ENCODE measurements at places on chromosomes 12 and 14. TPM values are rescaled to one million over a fixed set of nuclear protein-coding genes. Genes with fewer than 3 reads are reported as not detected.

- DNase-seq: no peak
- no peak overlapping the region for H3K4me3 ChIP-seq
- peaks cover 5% of the 10 kb centered on the region for H3K4me1 ChIP-seq
These were observed 11.9 kb downstream of the SLC25A29 start for GRCh38 chr14:100294213-100294962.

DNA sequence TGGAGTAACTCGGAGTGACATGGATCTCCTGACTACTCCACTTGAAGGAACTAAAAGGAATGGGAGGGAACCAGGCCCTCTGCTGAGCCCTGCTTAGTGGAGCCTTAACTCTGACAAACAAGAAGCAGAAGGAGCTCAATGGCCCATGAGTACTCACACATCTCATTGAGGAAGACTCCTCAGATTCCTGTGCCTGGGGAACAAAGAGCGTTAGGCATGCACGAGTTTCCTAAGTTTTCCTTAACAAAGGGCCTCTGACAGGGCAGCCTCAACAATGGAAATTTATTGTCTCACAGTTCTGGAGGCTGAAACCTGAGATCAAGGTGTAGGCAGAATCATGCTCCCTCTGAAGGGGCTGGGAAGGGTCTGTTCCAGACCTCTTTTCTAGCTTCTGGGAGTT is 185.7 kb upstream of the NTF3 start:
- no peak for DNase-seq
- peaks cover 5% of the 10 kb centered on the region for H3K27me3 ChIP-seq
- H3K4me3 ChIP-seq: no peak overlapping the region
- no peaks in the 10 kb centered on the region for H3K36me3 ChIP-seq
- H3K4me1 ChIP-seq: no peaks in the 10 kb centered on the region
- H3K27ac ChIP-seq: no peak overlapping the region

DNA sequence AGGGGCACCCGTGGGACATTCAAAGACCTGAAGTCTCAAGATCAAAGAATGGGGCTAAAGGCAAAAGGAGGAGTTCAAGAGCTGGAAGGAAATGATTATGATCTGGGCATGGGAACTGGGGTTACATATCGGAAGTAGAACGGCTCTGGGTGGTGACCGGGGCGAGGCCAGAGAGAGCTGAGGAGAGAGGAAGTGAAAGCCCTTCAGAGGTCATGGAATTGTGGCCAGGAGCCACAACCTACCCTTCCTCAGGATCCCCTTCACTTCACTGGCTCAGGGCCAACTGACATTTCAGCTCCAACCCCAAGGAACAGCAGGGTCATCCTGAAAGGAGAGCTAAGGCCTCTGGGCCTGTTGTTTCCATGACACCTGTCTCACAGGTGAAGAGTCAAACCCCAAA is 57.8 kb downstream of the GALNT16 start:
- no peak overlapping the region for H3K4me3 ChIP-seq
- no peaks in the 10 kb centered on the region for H3K27me3 ChIP-seq
- no peaks in the 10 kb centered on the region for H3K36me3 ChIP-seq
- no peak for DNase-seq

DNA sequence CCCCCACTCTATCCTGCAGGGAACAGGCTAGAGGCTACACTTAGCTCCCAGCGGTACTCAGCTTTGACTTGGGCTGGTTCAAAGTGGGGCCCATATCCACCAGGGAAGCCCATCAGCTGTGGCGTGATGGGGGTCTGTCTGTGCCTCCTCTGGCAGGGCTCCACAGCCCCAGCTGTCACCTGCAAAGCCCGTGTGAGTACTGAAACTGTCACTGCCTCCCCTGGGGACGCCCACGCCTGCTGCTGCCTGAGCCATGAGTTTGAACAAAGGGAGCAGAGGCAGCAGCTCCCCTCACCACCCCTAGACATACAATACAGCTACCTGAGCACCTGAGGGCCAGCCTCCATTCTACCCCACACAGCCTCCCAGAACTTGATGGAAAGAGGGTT is 5.0 kb downstream of the REM2 start:
- H3K4me3 ChIP-seq: peak overlapping the region; percentile 80
- peak overlapping the region; percentile 50 for H3K27ac ChIP-seq
- no peaks in the 10 kb centered on the region for H3K36me3 ChIP-seq
- peak; percentile 64 for DNase-seq

Gene ASPG
- not detected for total RNA-seq

DNA sequence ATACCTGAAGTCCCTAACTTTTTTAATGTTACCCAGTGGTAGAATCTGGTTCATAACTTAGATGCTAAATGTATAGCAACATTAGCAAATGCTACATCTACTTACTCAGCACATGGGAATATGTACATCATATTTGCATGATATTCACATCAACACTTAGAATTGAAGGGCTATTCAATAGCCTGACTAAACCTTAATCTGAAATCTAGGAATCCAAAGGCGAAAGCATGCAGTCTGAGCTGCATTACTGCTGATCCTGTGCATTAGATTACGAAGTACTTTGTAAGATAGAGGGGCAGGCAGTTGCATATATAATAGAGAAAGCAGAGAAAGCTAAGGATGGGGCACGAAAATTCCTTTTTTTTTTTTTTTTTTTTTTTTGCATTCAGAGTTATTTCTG is 40.4 kb downstream of the SLC38A4 start:
- H3K4me3 ChIP-seq: no peak overlapping the region
- no peak for DNase-seq
- peaks cover 2% of the 10 kb centered on the region for H3K27me3 ChIP-seq
- no peak overlapping the region for H3K27ac ChIP-seq
- no peaks in the 10 kb centered on the region for H3K36me3 ChIP-seq

DNA sequence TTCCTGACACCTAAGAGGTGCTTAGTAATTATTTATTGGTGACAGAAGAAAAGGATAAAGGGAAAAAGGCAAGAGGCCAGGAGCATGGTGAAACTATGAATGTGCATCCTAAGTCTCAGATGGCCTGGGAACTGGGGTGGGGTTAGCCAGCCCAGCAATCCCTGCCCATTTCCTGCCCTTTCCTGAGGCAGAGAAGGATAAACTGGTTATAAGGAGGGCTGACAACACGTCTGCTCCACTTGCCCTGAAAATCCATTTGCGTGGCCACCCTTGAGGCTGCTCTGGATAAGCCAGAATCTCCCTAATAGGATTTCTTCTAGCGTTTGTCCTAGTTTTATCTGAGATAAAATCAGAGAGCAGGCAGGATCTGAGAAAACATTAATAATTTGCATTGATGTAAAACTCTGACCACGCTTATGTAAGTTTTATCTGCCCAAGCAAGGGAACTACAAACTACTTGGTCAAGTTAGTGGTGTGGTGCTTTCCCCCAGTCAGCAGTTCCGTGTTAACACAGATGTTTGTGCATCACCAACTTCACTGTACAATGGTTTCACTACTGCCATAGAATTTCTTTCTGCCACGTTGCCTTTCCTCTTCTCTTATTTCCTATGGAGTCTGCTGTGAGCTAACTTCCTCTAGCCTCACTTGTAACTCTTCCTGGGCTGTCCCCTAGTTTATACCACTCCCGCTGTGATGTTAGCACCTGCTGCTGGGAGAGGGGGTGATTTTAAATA is 392.7 kb downstream of the RPS29 start:
- H3K27ac ChIP-seq: no peak overlapping the region
- H3K4me1 ChIP-seq: peaks cover 3% of the 10 kb centered on the region
- H3K27me3 ChIP-seq: peaks cover 10% of the 10 kb centered on the region

Gene CCND2
- total RNA-seq: 749 TPM

- H3K4me3 ChIP-seq: no peak overlapping the region
- H3K27me3 ChIP-seq: no peaks in the 10 kb centered on the region
- peak overlapping the region; percentile 84 for H3K27ac ChIP-seq
- peaks cover 60% of the 10 kb centered on the region for H3K4me1 ChIP-seq
- H3K36me3 ChIP-seq: peaks cover 17% of the 10 kb centered on the region
These were observed 82.5 kb downstream of the ETV6 start for GRCh38 chr12:11732023-11732422.

Gene ST8SIA1
- 0.28 TPM for total RNA-seq

DNA sequence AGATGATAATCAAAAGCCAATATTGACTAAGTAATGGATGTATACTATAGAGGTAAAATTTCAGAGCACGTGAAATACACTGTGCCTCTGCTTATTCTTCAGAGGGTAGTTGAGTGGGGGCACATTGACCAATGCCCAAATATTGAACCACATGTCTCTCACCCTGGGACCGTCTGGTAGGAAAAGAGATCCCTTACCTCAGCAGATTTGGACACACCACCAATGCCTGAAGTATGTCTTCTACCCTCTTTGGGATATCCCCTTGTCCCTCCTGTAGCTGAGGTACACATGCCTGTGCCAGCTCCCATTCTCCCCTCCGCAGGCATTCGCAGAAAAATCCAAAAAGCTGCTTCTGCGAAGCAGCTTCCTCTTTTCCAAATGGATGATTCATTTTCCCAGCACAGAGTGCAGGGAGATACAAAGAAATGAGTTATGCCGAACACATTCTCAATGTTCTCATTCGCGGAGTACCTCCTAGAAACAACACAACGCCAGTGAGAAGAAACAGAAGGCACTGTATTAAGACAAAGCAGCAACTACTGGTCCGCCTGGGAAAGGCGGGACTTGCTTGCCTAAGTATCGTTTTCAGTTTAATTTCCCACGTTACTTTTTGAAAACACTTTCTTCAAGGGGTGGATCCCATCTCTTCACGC is 691 bp downstream of the ZFYVE26 start:
- H3K4me3 ChIP-seq: peak overlapping the region; percentile 87
- H3K27me3 ChIP-seq: no peaks in the 10 kb centered on the region
- H3K27ac ChIP-seq: peak overlapping the region; percentile 85
- peaks cover 35% of the 10 kb centered on the region for H3K4me1 ChIP-seq
- H3K36me3 ChIP-seq: peaks cover 12% of the 10 kb centered on the region
- DNase-seq: no peak

Gene RNU4-1
- 768 TPM for total RNA-seq

- H3K4me3 ChIP-seq: no peak overlapping the region
- peaks cover 25% of the 10 kb centered on the region for H3K36me3 ChIP-seq
- DNase-seq: no peak
- H3K27ac ChIP-seq: no peak overlapping the region
- peaks cover 41% of the 10 kb centered on the region for H3K4me1 ChIP-seq
These were observed 89.4 kb downstream of the R3HDM2 start for GRCh38 chr12:57341275-57341990.

DNA sequence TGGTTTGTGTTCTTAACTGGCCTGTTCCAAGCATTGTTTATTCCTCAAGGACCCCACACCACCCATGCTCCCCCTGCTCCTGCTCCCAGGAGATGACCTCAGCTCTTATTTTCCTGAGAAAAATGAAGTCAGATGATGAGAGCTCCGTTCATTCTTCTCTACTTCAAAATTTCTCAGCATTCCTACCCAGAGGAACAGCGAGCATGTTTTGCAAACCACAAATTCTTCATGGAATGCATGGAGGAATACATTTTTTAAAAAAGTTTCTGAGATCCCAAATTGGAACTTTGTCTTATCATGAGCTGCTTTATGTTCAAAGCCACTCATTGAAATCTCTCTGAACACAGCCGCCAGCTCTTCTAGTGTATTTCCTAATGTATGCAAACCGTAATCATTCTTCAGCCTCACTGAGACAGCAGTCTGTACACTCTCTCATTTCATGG is 44.9 kb downstream of the SYNE2 start:
- H3K27ac ChIP-seq: no peak overlapping the region
- peaks cover 23% of the 10 kb centered on the region for H3K4me1 ChIP-seq
- no peak overlapping the region for H3K4me3 ChIP-seq
- DNase-seq: no peak
- H3K36me3 ChIP-seq: peaks cover 18% of the 10 kb centered on the region

GRCh38 chr12:82745807-82746206 is 59.1 kb downstream of the TMTC2 start:
- H3K4me1 ChIP-seq: no peaks in the 10 kb centered on the region
- no peak overlapping the region for H3K4me3 ChIP-seq
- H3K27ac ChIP-seq: no peak overlapping the region
- H3K36me3 ChIP-seq: peaks cover 1% of the 10 kb centered on the region
- H3K27me3 ChIP-seq: no peaks in the 10 kb centered on the region

GRCh38 chr14:80213602-80214001 is 2.3 kb upstream of the DIO2 start:
- peaks cover 5% of the 10 kb centered on the region for H3K4me1 ChIP-seq
- no peak overlapping the region for H3K4me3 ChIP-seq
- H3K27ac ChIP-seq: no peak overlapping the region
- H3K27me3 ChIP-seq: peaks cover 8% of the 10 kb centered on the region

DNA sequence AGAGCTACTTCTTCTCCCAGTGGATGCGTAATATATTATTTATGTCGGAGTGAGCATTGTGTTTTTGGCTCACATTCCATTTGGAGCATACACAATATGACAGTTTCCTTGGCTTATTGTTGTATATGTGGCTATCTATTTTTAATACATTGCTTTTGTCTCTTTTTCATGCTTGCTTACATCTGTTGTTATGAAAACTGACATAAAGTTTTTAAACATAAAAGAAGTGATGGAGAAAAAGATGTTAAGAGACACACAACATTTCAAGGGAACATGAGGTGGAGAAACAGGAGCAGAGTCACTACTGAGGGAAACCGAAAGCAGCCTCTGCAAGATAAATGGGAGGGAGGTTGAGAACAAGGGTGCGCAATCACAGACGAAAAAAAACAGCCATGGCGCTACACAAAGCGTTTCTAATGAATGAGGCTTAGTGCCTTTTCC is 228.4 kb upstream of the NPAS3 start:
- no peak for DNase-seq
- H3K36me3 ChIP-seq: no peaks in the 10 kb centered on the region
- H3K27me3 ChIP-seq: peaks cover 4% of the 10 kb centered on the region
- no peak overlapping the region for H3K4me3 ChIP-seq

DNA sequence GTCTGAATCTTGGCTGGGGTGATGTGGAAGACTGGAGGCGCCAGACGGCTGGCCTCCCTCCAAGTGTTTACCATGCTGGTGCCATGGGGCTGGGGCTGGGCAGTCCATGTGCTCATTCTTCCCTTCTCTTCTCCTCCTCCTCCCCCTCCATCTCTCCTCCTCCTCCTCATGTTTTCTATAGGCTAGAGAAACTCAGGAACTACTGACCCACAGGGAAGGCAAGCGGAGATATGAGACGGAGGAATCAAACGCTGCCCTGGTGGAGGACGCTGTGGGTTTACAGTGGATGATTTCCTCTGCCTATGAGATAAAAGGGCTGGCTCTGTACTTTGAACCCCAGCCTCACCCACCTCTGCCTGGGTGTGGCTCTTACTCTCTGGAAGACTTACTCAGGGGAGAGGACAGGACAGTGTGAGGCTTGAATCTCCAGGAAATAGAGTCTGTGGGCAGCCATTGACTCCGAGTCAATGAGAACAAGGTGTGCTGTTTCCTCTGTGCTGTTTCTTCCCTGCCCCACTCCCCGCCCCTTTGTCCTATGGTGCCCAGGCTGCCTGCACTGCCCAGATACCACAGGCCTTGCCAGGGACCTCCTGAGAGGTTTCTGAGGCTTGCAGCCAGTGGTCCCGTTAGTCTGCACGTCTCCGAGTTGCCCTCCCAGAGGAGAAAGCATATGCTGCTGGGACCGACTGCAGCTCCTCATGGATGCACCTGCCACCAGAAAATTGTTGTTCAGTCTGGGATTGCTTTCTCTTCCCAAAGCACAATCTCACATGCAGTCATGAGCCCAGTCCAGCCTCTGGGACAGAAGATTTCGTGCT is 132.6 kb upstream of the ARHGAP5 start:
- H3K4me3 ChIP-seq: no peak overlapping the region
- peaks cover 4% of the 10 kb centered on the region for H3K4me1 ChIP-seq
- no peaks in the 10 kb centered on the region for H3K36me3 ChIP-seq
- H3K27me3 ChIP-seq: no peaks in the 10 kb centered on the region
- DNase-seq: no peak

Data from activated naive CD8-positive, alpha-beta T cell treated with anti-CD3 and anti-CD28 coated beads for 36 hours (primary cell).